ENCODE measurements at places on chromosomes 7 and 10. TPM values are rescaled to one million over a fixed set of nuclear protein-coding genes. Genes with fewer than 3 reads are reported as not detected.

HOXA5 gene
- total RNA-seq = 23.9 TPM

TUBAL3 gene
- not detected for total RNA-seq

LGI1 gene
- total RNA-seq = not detected

PODXL gene
- total RNA-seq = 1.4 TPM

TMEM176B gene
- total RNA-seq = not detected

GDF2 gene
- total RNA-seq = not detected

DNA sequence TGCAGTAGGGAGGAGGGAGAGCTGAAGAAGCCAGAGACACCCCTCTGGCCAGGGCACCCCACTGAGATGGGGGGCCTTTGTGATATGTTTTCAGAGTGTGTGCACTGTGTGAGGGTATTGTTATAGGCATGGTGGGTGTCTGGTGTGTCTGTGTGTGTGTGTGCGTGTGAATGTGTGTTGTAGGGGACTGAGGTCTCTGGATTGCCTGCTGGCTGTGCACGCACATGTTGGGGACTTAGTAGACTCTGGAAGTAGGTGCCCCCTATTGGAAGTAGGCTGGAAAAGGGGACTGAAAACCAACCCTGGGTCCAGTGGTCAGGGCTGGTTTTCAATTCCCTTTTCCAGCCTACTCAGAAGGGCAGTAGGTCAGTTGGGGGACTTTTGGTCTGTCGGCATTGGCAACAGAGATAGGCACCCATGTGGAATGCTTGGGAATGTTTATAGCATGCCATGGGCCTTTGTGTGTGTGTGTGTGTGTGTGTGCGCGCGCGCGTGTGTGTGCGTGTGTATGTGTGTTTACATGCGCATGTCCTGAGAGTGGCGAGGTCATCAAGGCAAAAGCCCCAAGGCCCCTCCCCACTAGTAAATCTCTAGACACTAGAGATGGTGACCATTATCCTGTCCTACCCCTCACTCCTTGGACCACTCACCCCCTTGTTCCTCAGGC, 78.8 kb downstream of the HIF1AN start:
- H3K36me3 ChIP-seq = no peaks in the 10 kb centered on the region
- H3K27me3 ChIP-seq = peaks cover 29% of the 10 kb centered on the region
- H3K27ac ChIP-seq = no peak overlapping the region
- DNase-seq = no peak

DNA sequence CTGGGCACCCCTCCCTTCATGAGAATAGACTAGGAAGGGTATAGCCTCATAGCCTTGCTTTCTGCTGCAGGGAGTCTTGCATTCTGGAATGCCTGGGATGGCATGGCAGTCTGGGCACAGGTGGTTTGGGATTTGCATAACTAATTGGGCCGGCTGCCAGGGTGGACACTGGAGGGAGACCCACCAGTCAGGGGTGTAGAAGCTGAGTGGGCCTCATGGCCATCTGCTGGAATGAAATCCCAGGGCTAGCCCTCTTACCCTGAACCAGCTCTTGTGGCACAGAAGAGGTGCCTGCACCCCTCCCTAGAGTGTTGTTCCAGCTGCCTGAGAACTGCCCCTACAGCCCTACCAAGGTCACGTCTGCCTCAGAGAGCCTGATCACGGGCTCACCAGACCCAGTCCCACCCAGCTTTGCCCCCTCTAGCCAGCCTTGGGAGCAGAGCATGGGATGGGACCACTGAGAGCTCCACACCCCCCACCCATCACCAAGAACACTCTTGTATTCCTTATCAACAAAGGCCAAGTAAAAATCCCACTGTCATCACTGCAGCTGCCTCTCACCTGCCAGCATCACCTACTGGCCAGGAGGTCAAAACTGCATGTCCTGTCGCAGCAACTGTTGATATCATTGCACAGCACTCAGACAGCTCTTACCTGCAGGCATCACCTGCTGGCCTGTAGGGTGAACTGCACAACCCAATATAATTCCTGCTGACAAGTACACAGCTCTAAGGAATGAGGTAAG, 148.9 kb downstream of the ZEB1 start:
- no peak overlapping the region for H3K27ac ChIP-seq
- DNase-seq = no peak
- peaks cover 25% of the 10 kb centered on the region for H3K36me3 ChIP-seq
- no peaks in the 10 kb centered on the region for H3K27me3 ChIP-seq
- no peaks in the 10 kb centered on the region for H3K4me1 ChIP-seq

DNA sequence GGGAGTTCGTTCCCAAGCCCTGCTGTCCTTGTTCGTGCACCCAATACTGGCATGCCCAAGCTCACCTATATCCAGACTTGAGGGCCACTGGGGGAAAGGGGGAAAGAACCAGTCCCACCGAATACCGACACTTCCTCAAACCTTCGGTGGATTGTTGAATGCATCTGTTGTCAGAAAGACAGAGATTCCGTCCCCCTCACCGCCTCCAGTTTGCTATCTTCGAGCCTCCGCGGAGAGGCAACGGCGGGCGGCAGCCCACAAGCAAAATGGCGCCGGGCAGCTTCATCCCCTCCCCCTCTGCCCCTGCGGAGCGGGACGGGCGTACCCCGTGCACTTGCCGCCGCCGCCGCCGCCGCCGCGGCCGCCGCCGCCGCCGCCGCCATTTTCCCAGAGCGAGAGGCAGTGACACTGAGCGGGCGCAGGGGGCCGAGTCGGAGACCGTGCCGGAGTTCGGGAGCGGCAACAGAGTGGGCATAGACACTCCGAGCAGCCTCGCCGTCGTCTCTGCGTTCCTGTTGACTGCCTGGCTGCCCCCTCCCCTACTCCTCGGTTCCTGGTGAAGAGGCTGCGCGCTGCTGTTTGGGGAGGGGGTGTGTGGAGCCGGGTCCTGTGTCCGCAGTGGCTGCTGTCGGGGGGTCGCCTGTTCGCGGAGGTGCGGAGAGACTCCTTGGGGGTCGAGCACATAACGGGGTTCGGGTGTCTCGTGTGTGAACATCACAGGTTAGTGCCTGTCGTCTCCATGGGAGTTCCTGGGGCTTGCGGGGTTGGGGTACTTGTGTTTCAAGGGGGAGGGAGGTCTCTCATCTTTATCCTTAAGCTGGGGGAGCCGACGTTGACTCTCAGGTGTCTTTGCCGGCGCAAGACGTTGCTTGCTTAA, at the start of gene KMT2E:
TSS of gene KMT2E (plus strand) at position 390 of the 877 bp plus-strand sequence. CDS start 26,748 bp downstream, outside the sequence.
- H3K4me1 ChIP-seq = peaks cover 1% of the 10 kb centered on the region
- H3K27me3 ChIP-seq = no peaks in the 10 kb centered on the region
- H3K27ac ChIP-seq = peak within 1 kb of the TSS; percentile 100
- H3K4me3 ChIP-seq = peak within 1 kb of the TSS; percentile 92
- DNase-seq = peak; percentile 77
- H3K36me3 ChIP-seq = no peaks in the 10 kb centered on the region

- H3K27ac ChIP-seq = no peak overlapping the region
- H3K27me3 ChIP-seq = peaks cover 9% of the 10 kb centered on the region
- no peaks in the 10 kb centered on the region for H3K36me3 ChIP-seq
- H3K4me3 ChIP-seq = no peak overlapping the region
- DNase-seq = no peak
- no peaks in the 10 kb centered on the region for H3K4me1 ChIP-seq
Observed at GRCh38 chr10:33638891-33639290, 304.4 kb upstream of the NRP1 start.

- DNase-seq = no peak
- H3K27ac ChIP-seq = no peak overlapping the region
- H3K4me3 ChIP-seq = no peak overlapping the region
- no peaks in the 10 kb centered on the region for H3K36me3 ChIP-seq
- peaks cover 2% of the 10 kb centered on the region for H3K4me1 ChIP-seq
Observed at GRCh38 chr7:4884164-4884563, 648 bp upstream of the RADIL start.

GRCh38 chr7:140899883-140900282, 24.8 kb downstream of the BRAF start:
- H3K27me3 ChIP-seq = no peaks in the 10 kb centered on the region
- peaks cover 2% of the 10 kb centered on the region for H3K4me1 ChIP-seq
- H3K4me3 ChIP-seq = no peak overlapping the region
- H3K36me3 ChIP-seq = no peaks in the 10 kb centered on the region
- H3K27ac ChIP-seq = no peak overlapping the region

DNA sequence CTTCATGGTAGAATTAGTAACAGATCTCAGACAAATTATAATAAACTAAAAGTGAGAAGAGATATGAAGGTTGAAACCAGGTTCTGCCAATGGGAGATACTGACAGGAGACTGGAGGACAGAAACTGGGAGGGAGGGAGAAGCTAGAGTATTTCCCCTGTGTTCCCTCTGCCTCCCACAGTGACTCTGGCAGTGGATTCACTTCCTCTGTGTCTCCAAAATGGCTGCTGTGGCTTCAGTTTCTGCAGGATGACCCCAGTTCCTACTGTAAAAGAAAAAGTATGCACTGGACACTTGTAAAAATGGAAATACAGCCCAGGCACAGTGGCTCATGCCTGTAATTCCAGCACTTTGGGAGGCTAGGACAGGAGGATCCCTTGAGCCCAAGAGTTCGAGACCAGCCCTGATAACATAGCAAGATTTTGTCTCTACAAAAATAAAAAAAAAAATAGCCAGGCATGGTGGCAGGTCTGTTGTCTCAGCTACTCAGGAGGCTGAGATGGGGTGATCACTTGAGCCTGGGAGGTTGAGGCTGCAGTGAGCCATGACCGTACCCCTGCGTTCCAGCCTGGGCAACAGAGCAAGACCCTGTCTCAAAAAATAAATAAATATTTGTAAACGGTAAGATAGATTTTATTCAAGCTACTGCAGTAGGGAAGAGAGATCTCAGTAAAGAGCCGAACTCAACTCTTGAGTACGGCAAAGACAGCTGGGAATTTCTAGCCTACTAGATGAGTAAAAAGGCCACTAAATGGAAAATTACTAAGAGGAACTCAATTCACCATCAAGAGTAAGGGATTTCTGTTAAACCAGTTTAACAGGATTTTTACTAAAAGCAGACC, 156.6 kb upstream of the TRIM24 start:
- DNase-seq = no peak
- no peaks in the 10 kb centered on the region for H3K36me3 ChIP-seq
- no peaks in the 10 kb centered on the region for H3K4me1 ChIP-seq
- H3K27ac ChIP-seq = no peak overlapping the region
- H3K27me3 ChIP-seq = no peaks in the 10 kb centered on the region
- no peak overlapping the region for H3K4me3 ChIP-seq

DNA sequence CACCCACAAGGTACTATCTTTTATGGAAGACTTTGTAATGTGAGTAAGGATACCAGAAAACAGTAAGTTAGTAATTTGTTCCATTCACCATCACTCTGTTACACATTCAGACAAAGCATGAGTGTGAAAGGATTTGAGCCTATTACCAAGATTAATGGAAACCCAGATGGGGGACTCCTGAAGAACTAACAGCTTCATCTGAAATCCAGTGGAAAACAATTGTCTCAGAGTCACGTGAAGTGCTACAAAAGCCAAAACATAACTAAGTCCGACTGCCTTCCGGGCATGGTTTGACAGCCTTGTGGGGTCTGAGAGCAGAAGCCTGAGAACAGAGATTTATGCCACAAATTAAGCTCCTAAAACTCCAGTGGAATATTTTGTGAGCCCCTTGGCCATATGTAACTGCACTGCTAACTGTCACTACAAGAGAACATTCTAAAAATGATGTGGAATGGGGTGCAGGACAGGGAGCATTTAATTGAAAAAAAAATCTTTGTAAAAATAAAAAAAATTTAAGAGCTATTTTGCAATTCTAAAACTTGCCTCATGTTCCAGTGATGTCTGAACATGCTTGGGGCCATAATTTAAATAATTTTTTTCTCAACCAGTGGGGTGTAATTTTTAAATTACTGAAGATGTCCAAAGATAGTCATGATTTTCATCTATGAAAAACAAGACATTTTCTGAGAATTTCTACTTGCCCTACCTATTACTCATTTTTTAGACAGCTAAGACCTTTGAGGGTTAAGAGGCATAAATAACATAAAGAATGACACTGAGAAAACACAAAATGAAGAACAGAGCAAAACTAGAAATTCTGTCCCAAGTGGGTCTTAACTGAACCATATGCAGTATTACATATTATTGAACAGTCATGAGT, 555.0 kb downstream of the INHBA start:
- no peak for DNase-seq
- no peaks in the 10 kb centered on the region for H3K36me3 ChIP-seq
- H3K27me3 ChIP-seq = no peaks in the 10 kb centered on the region

DNA sequence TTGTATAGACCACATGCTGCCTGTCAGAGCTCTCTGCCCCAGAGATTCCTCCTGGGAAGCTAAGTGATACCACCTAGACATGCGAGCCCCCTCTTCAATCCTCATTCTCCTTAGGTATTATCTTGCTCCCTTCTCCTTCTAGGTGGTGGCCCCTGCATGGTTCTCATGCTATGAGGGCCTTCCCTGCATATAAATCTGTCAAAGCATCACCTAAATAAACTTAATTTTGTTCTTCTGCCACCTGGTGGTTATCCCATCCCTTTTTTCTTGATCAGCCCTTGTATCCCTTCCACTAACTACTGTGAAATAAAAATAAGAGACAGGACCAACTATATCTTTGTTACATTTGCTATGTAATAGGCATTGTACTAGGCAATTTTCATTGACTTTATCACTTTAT, 242.1 kb downstream of the CDC14C start:
- no peaks in the 10 kb centered on the region for H3K4me1 ChIP-seq
- DNase-seq = no peak
- no peak overlapping the region for H3K4me3 ChIP-seq
- no peaks in the 10 kb centered on the region for H3K27me3 ChIP-seq
- H3K36me3 ChIP-seq = no peaks in the 10 kb centered on the region
- H3K27ac ChIP-seq = no peak overlapping the region

DNA sequence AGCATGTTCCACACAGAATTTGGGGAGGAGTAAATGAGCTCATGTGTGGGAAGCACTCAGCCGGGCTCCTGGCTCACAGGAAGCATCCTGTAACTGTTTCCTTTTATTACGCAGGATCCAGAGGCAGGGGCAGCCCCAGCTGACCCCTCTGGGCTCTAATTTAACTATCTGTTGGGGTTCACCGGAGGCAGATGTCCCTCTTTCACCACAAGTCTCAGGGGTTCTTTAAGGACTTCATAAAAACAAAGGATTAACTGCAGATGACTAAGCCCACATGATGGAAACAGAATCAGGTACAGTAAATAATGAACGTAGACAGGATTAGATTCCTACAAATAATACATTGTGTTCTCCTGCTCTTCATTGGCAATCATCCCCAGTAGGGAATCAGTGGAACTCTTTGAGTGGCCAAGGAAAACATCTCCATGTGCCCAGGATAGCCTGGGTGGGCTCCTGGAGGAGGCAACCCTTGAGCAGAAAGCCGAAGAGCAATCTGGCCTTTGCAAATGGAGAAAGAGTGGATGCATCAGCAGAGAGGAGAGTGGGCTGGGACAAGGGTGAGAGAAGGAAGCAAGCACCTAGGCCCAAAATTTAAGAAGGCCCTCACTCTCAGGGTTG, 24.6 kb downstream of the TBXAS1 start:
- H3K27ac ChIP-seq = peak overlapping the region; percentile 72
- no peaks in the 10 kb centered on the region for H3K36me3 ChIP-seq
- DNase-seq = peak; percentile 83
- H3K4me1 ChIP-seq = peaks cover 13% of the 10 kb centered on the region
- no peak overlapping the region for H3K4me3 ChIP-seq

DNA sequence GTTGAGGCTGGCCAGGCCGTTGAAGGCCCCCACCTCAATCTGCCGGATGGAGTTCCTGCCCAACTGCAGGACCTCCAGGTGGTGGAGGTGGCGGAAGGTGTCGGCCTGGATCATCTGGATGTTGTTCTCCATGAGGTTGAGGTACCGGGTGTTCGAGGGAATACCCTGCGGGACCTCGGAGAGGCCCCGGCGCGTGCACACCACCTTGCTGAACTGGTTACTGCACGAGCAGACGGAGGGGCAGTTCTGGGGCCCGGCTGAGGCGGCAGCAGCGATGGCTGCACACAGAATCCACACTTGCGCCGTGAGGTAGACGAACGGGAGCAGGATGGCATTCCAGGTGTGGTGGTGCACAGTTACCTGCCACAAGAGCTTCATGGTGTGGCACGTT, 979 bp downstream of the LRRC4 start:
- DNase-seq = no peak
- no peak overlapping the region for H3K27ac ChIP-seq
- H3K36me3 ChIP-seq = peaks cover 6% of the 10 kb centered on the region
- no peaks in the 10 kb centered on the region for H3K27me3 ChIP-seq
- no peak overlapping the region for H3K4me3 ChIP-seq
